Body of pancreas (tissue), 4 donors: ENCODE measurements at places on chromosomes 1 and 21. TPM values are rescaled to one million over a fixed set of nuclear protein-coding genes. Genes with fewer than 3 reads are reported as not detected.

Gene IL12RB2
- total RNA-seq: 1.3 TPM

Gene MSH4
- not detected for total RNA-seq

Gene COL11A1
- 0.52 TPM for total RNA-seq

DNA sequence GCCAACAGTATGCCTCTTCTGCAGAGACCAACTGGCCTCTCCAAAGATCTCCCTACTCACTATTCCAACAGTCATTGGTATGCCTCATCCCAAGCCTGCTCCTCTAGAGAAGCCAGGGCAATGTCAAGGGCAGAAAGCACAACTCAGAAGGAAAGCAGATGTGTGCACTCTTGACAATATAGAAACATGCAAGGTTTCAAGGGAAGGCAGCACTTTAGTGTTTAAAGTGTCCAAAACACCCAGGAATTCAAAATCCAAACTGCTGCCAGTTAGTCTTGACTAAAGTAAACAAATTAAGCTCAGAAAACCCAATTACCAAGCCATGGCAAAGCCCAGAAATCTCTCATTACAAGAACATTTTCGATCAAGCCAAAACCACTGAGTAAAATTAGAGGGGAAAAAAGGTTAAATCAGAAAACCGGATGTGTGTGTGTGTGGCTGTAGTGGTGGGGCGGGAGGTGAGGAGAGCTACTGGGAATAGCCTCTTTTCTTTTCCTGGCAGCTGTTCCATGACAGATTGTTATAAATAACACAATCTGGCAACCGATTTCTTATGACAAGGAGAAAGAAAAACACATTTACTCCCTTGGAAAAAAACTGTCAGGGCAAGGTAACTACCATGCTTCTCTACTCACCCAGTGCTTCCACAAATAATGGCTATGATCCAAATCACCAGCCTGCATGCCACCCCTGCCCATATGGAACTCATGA is 39.2 kb downstream of the EIF2B3 start:
- H3K4me3 ChIP-seq: no peak overlapping the region
- peaks cover 32% of the 10 kb centered on the region for H3K4me1 ChIP-seq
- H3K27me3 ChIP-seq: no peaks in the 10 kb centered on the region

DNA sequence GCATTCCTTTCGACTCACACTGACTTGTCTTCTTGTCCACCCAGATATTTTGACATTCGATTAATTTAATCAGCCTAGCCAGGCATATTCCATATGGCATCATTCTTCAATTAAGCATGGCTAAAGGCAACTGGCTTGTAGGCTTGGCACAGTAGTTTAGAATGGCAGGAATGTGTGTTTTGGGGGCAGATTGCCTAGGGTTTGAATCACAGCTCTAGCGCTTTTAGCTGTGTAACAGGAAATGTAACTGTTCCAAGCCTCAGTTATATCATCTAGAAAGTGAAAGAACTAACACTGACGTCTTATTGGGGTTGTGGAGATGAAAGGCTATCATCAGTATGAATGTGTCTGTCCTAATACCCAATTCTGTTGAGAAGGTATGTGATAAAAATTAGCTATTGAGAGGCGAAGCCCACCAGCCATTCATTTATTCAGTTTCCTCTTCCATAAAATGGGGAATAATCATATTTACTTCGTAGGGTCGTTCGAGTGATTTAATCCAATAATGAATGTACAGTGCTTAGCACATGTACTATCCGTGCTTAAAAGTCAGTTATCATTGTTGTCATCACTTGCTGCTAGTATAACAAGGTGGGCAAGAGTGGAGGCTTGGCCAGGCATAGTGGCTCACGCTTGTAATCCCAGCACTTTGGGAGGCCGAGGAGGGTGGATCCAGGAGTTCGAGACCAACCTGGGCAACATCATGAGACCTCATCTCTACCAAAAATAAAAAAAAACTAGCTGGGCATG is 41.6 kb upstream of the GRHL3 start:
- DNase-seq: no peak
- no peak overlapping the region for H3K27ac ChIP-seq
- H3K4me1 ChIP-seq: no peaks in the 10 kb centered on the region
- no peaks in the 10 kb centered on the region for H3K36me3 ChIP-seq
- no peak overlapping the region for H3K4me3 ChIP-seq
- no peaks in the 10 kb centered on the region for H3K27me3 ChIP-seq

GRCh38 chr1:74502432-74502831 is 10.0 kb downstream of the LRRC53 start:
- no peaks in the 10 kb centered on the region for H3K27me3 ChIP-seq
- no peaks in the 10 kb centered on the region for H3K36me3 ChIP-seq
- H3K27ac ChIP-seq: no peak overlapping the region
- no peaks in the 10 kb centered on the region for H3K4me1 ChIP-seq
- no peak for DNase-seq

DNA sequence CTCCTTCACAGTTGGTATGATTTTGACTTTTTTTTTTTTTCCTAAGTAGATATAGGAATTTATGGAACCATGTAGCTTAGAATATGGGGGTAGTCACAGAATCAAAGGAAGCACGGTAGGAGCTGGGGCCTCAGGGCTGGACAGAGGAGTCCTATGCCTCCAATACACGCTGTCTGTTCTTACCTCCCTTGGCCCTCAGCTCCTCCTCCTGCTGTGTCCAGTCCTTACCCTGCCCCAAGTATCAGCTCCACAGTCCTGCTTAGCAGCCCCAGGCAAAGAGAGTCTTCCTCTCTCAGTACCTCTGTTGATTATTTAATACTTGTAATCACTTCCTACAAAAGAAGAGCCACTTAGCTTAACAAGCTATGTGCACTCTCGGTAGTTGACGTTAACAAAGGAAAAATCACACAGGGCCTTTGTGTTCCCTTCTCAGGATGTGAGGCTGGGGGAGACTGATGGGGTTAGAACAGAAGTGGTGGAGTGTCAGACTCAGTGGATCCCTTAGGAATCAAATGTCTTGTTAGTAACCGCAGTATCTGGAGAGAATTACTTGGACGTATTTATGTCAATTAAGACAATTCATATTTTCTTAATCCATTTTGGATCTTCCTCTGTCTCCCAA is 292.3 kb downstream of the HHAT start:
- no peak overlapping the region for H3K4me3 ChIP-seq
- H3K4me1 ChIP-seq: no peaks in the 10 kb centered on the region
- no peaks in the 10 kb centered on the region for H3K27me3 ChIP-seq
- no peak overlapping the region for H3K27ac ChIP-seq
- no peaks in the 10 kb centered on the region for H3K36me3 ChIP-seq

DNA sequence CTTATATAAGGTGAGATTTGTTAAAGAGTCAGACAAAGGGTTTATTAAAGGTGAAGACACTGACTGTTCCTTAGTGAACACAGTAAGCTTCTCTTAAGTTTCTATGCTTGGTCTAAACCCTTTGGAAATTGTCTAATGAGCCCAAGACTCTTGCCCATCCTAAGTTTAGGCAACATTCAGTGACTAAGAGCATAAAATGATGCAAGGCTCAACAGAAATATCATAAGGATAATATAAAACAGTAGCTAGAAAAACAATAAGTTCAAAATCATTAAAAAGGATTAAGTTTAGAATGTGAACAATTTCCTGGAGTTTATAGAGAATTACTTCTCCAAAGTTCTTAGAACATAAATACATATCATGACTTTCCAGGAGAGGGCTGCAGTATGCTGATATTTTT is 108.9 kb upstream of the PDC start:
- DNase-seq: no peak
- no peaks in the 10 kb centered on the region for H3K36me3 ChIP-seq
- no peaks in the 10 kb centered on the region for H3K4me1 ChIP-seq
- H3K27ac ChIP-seq: no peak overlapping the region
- H3K27me3 ChIP-seq: no peaks in the 10 kb centered on the region

GRCh38 chr1:71200503-71200902 is 119.7 kb upstream of the ZRANB2 start:
- H3K27ac ChIP-seq: no peak overlapping the region
- no peaks in the 10 kb centered on the region for H3K27me3 ChIP-seq
- H3K4me3 ChIP-seq: no peak overlapping the region

DNA sequence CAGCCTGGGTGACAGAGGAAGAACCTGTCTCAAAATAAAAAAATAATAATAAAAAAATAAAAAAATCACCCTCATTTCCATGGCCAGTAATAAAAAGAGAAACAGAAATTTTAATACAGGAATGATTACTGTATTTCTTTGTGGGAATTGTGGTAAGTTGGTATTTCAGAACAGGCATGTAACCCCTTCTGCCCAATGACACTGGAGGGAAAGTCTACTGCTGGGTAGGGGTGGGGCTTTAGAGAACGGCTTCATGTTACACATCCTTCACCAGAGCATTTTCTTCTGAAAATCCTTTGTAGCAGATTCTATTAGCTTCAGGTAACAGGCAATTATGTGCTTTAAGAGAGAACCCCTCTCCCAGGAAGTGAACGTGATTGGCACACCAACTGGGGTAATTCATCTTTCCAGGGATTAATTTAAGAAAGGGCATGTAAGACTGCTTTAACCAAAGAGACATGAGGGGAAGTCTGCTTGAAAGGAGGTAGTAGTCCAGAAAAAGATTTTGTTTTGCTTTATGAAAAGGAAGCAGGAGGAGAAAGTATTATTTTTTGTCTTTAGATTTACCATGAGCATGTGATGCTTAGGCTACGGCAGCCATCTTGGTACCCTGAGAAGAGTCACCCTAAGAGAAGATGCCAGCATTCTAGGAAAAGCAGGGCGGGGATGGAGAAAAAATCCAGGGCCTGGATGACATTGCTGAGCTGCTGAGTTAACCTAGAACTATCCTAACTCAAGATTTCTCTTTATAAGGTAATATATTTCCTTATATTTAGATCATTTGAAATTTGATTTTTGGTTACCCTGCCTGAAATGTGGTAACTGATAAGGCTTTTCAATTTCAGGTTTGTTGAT is 57.7 kb upstream of the DPT start:
- no peak overlapping the region for H3K4me3 ChIP-seq
- H3K27ac ChIP-seq: no peak overlapping the region
- H3K36me3 ChIP-seq: no peaks in the 10 kb centered on the region
- no peak for DNase-seq
- H3K27me3 ChIP-seq: no peaks in the 10 kb centered on the region

DNA sequence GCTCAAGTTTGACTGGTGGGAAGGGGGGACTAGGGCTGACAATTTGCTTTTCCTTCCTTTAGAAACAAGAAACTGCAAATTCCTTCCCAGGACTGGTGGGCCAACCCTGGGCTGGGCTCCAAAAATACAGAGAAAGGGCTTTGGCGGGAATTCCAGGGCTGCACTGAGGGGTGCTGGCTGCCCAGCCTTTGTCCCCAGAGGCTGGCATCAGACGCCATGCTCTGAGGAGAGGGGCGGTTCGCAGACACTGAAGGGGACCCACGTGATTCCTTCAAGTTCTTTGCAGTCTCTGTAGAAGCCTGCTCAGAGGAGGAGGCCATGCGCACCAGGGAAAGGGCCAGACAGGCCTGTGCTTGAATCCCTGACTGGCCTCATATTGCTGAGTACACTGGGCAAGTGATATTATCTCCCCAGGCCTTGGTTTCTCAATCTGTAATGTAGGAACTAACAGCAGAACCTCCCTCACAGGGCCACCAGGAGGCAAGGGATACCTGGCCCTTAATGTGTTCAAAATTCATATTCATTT is 119.5 kb downstream of the EPHB2 start:
- H3K27me3 ChIP-seq: no peaks in the 10 kb centered on the region
- DNase-seq: no peak
- peaks cover 44% of the 10 kb centered on the region for H3K4me1 ChIP-seq
- no peak overlapping the region for H3K27ac ChIP-seq

DNA sequence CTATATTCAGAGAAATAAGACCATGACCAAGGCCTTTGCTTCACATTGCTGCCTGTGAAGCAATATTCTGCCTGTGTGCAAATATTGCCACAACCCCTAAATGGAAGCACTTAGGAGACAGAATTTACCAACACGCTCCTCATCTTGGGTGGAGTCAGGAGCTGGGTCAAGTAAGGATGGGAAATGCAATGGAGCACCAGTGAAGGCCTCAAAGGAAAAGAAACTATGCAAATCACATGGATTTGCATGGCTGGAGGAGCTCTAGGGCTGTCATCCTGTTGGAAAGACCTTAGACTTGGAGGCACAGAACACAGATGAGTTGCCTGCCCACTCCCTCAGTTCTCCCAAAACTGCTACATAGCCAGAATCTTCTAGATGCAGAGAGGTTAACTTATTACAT is 435.5 kb downstream of the SIPA1L2 start:
- H3K4me1 ChIP-seq: no peaks in the 10 kb centered on the region
- H3K36me3 ChIP-seq: no peaks in the 10 kb centered on the region
- no peak overlapping the region for H3K27ac ChIP-seq
- H3K27me3 ChIP-seq: no peaks in the 10 kb centered on the region
- no peak overlapping the region for H3K4me3 ChIP-seq
- no peak for DNase-seq

DNA sequence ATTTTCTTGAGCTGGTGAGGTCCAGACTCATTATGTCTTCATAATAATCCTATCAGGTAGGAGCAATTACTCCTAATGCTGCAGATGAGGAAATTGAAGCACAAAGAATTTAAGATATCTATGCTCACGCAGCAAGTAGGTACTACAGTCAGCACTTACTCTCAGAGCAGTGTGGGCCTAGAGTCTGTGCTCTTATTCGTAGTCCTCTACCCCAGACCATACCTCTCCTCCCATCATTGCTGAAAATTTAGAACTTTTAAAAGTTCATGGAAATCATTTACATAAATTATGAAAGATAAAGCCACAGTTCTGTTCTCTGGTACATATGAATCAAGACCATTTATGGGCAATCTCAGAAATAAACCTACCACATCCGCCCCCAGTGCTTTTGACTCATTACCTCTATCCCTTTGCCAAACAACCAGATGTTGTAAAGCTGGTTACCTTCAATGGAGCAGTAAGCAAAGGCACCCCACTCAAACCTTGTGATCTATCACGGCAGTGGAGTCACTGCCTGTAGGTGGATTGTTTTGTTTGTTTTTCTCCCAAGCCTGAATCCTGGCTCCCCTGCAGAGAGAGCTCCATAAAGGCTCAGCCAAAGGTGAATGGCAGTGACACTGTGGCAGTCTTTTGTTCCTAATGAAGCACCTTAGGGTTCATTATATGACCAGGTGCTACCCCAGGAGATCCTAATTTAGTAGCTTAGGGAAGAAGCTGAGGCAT is 20.9 kb upstream of the MAN1A2 start:
- H3K4me1 ChIP-seq: no peaks in the 10 kb centered on the region
- no peak overlapping the region for H3K27ac ChIP-seq
- no peaks in the 10 kb centered on the region for H3K36me3 ChIP-seq
- no peaks in the 10 kb centered on the region for H3K27me3 ChIP-seq
- DNase-seq: no peak

GRCh38 chr1:18324246-18324645 is 156.5 kb upstream of the KLHDC7A start:
- no peak overlapping the region for H3K4me3 ChIP-seq
- no peaks in the 10 kb centered on the region for H3K36me3 ChIP-seq
- no peak overlapping the region for H3K27ac ChIP-seq
- no peaks in the 10 kb centered on the region for H3K27me3 ChIP-seq

GRCh38 chr1:30853350-30853749 is 55.2 kb downstream of the SDC3 start:
- H3K27ac ChIP-seq: no peak overlapping the region
- peaks cover 11% of the 10 kb centered on the region for H3K4me1 ChIP-seq
- H3K27me3 ChIP-seq: no peaks in the 10 kb centered on the region
- DNase-seq: no peak
